ENCODE measurements at places on chromosomes 13 and 19. TPM values are rescaled to one million over a fixed set of nuclear protein-coding genes. Genes with fewer than 3 reads are reported as not detected.

The OSCAR gene
- total RNA-seq: 0.19 TPM

The ZNF627 gene
- total RNA-seq: 21.1 TPM

The ZNF793 gene
- total RNA-seq: 0.86 TPM

The ZNF441 gene
- total RNA-seq: 5.6 TPM

The KLF16 gene
- 17.0 TPM for total RNA-seq

The ZNF296 gene
- total RNA-seq: 0.48 TPM

The OR7D2 gene
- not detected for total RNA-seq

The PLPPR3 gene
- 0.48 TPM for total RNA-seq

The ZNF726 gene
- 3.6 TPM for total RNA-seq

The CD79A gene
- total RNA-seq: 0.33 TPM

The HIPK4 gene
- 0.10 TPM for total RNA-seq

The CAB39L gene
- 8.6 TPM for total RNA-seq

The TGFB1 gene
- total RNA-seq: 37.7 TPM

The ZNF345 gene
- 3.3 TPM for total RNA-seq

The HRC gene
- total RNA-seq: not detected

The SIN3B gene
- total RNA-seq: 49.0 TPM

The GFY gene
- not detected for total RNA-seq

The GRIK5 gene
- total RNA-seq: under 0.01 TPM

The GPR18 gene
- not detected for total RNA-seq

The FBN3 gene
- total RNA-seq: not detected

The ZNF93 gene
- 12.8 TPM for total RNA-seq
